ENCODE measurements at places on chromosomes 4 and X.

DNA sequence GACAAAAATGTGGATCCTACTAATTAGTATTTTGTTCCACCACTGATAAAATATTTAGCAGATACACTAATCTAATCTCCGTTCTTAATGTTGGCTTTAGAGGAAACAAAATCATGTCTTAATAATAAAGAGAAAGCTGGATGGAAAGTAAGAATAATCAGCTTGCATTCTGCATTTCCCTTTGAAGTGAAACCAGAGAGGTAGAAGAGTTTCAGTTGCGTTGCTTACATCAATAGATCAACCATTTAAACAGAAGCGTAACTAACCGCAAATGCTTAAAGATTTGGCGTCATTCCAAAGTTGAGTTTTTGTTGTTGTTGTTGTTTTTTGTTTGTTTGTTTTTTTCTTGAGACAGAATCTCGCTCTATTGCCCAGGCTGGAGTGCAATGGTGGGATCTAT lies 168.9 kb downstream of the TRIML1 start:
- no peak for DNase-seq

- DNase-seq = no peak
Measured at GRCh38 chrX:102654696-102655095, 3.4 kb downstream of the GPRASP1 start.

GRCh38 chrX:41096339-41096955 lies 11.2 kb downstream of the USP9X start:
- DNase-seq = no peak

DNA sequence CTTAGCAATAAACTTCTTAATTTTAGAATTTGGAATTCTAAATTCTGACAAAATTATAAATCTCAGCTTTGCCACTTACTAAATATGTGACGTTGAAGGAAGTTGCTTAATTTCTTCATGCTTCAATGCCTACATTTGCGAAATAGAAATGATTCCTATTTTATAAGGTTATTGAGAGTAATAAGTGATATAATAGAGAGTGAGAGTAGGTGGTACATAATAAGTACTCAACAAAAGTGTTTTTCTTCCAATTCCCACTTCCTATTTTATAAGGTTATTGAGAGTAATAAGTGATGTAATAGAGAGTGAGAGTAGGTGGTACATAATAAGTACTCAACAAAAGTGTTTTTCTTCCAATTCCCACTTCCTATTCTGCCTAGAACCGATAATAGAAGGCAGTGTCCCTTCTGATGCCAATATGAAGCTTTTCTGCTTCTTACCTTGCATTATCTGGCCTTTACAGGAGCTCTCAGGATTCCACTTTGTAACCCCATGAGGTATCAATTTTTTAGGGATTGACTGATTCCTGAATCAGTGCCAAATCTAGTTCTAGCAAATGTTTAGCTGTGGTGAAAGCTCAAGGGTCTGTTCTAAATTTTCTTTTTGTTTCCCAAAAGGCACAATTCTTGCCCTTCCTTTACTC lies 31.4 kb downstream of the VSIG4 start:
- no peak for DNase-seq

DNA sequence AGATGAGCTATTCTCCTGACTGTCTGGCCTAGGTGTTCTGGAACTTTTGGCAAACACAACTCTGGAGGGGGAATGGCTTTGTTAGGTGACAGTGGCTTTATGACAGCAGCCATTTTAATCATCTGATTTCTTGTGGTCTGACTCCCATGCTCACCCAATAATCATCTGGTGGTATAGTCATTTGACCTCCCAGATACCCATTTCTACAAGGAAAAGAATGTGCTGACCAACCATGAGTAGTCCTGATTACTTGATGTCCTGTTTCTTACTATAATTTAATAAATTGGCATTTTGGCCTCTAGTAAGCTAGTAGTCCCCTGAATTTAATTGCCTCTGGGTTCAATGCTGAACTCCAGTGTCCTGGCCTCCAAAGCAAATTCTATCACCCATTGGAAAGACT lies 109.9 kb upstream of the DUSP21 start:
- DNase-seq = no peak

DNA sequence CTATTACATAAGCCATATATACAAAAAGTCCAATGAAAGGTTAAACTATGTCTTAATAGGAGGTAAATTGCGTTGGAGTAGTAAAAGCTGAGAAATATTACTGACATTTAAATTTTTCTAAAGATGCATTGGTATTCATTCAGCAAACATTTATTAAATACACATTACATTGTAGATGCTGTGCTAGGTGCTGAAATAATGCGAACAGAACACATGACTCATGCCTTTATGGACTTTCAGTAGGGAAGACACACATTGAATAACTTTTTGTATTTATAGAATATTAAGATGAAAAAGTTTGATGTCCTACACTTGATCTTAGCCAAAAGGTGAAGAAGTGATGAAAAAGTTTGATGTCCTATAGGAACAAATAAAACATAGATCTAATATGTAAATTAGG lies 871.1 kb upstream of the SLIT2 start:
- DNase-seq = no peak

DNA sequence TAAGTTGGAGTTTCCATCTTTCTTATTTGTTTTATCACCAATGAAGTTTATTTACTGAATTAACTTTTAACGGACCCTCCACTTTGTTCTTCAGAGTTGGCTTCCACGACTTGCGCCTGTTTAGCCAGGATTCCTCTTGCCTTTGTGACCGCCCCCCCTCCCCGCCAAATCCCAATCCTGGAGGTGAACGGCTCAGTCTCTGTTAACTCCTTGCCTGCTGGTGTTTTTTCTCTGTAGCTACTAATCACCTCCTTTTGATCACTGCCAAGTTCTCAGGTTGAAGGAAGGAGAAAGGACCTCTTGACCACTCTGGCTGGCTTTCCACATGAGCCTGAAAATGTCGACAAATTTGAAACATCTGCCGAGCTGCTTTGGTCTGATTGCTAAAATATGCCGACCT lies 46.8 kb upstream of the BCOR start:
- no peak for DNase-seq

GRCh38 chrX:129659861-129660260 lies 5.1 kb upstream of the APLN start:
- DNase-seq = no peak

DNA sequence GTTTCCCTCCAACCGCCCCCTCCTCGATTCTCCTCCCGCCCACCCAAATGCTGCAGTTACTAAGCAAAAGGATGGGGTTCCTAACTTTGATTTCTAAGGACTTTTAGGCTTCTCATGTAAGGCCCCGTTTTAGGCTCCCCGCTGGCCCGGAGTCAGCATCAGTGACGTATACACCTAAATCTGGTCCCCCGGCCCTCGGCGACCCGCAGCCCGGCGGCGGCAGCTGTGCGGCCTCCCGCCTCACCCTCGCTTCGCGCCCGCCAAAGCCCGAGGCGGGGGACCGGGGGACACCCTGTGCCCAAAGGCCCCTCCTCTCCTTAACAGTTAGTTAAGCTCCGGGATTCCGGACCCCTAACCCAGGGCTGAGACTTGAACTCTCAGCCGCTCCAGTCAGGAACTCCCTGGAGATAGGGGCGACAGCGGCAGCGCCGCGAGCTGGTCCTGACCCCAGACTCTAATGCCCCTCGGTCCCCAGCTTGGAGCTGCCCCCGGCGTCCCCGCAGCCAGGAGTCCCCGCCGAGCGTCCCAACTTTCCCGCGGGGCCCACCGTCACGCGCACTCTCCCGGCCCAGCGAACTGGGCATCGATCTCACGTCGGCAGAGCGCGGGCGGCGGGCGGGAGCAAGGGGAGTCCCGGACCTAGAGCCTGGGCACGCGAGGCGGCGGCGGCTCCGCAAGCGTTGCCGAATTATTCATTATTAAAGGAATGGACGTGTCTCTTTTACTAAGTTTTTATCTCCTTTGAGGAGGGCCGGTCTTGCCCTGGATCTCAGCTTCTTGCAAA lies 1.5 kb upstream of the NR3C2 start:
- no peak for DNase-seq

DNA sequence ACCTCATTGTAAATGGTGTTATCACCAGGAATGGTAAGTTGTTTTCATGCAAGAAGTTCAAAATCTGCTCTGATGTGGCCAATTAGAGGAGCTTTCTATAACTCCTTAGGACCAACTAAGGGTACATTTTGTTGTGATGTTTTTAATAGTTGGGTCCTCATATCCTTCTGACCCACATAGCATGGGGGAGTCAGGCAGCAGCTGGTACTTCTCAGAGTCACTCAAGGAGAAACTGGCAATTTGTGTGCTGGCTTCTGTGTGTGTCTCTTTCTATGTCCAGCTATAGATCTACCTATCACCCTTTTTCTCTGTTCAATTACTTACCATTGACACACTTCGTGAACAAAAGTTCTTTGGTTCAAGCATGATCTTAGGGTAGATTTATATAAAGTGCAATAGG lies 194.3 kb upstream of the TENM3 start:
- DNase-seq = no peak

DNA sequence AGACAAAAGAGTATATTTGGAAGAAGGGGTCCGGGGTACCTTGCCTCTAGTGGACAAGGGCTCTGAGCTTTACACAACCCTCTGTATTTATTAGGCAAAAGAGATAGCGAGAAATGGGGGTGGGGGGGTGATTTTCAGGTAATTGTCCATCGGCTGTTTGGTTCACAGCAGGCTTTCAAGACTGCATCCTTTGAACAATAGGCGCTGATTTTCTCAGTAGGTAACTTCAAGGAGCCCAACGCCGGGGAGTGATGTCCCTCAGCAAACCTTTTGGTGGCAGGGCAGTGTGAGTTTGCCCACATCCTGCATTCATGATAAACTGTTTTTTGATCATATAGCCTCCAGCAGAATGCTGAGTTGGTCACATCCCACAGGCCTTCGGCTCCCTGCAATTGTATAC lies 61.6 kb downstream of the KDM5C start:
- no peak for DNase-seq

GRCh38 chr4:36189511-36190226 lies 54.6 kb downstream of the ARAP2 start:
- no peak for DNase-seq

DNA sequence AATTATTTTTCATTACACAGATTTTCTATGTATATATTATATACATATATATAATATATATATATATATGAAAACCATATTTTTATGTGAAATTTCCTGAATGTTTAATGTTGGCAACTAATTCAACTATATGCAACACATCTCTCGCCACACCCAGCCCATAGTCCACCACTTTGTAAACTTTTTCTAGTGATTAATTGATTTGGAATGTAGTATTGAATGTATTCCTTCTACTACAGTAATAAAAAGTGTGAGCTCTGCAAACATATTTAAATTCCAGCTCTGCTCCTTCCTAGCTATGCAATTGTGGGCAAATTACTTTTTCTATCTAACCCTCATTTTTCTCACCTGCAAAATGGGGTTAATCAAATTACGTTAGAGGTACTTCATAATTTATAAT lies 187.8 kb downstream of the TEX11 start:
- DNase-seq = no peak

Data from tibial nerve (tissue), 4 donors.